Glutamatergic neuron (in vitro differentiated cells): ENCODE measurements at places on chromosomes 5 and 9. TPM values are rescaled to one million over a fixed set of nuclear protein-coding genes. Genes with fewer than 3 reads are reported as not detected.

CENPH gene
- 9.5 TPM for total RNA-seq

CDC20B gene
- 0.34 TPM for total RNA-seq

DNA sequence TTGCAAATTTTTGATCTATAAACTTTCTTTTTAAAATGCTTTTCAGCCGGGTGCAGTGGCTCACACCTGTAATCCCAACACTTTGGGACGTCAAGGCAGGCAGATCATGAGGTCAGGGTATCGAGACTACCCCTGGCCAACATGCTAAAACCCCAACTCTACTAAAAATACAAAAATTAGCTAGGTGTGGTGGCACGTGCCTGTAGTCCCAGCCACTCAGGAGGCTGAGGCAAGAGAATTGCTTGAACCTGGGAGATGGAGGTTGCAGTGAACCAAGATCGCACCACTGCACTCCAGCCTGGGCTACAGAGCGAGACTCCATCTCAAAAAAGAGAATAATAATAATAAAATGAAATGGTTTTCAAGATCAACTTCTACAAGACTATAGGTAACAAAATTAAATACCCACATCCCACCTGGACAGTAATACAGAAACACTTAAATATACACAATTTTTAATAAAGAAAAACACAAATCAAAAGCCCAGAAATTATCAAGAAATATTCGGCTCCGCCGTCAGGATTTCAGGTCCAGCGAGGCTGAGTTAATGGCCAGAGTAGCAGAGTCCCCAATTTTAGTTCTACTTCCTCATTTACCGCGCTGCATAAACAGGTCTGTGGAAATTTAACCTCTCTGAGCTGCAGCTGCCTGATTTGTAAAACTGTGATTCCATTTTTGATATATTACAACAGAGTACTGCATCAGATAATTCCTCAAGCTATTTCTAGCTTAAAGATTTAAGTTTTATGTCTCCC is 4.0 kb downstream of the TUT7 start:
- DNase-seq: no peak
- no peaks in the 10 kb centered on the region for H3K36me3 ChIP-seq
- no peak overlapping the region for H3K4me3 ChIP-seq
- H3K27me3 ChIP-seq: peaks cover 7% of the 10 kb centered on the region
- H3K27ac ChIP-seq: no peak overlapping the region
- H3K4me1 ChIP-seq: peaks cover 10% of the 10 kb centered on the region

- no peak for DNase-seq
- no peak overlapping the region for H3K4me3 ChIP-seq
- H3K27me3 ChIP-seq: no peaks in the 10 kb centered on the region
- H3K27ac ChIP-seq: no peak overlapping the region
- no peaks in the 10 kb centered on the region for H3K36me3 ChIP-seq
These were observed 528.1 kb upstream of the ST8SIA4 start for GRCh38 chr5:101431201-101431600.

- H3K27ac ChIP-seq: no peak overlapping the region
- no peak for DNase-seq
- no peak overlapping the region for H3K4me3 ChIP-seq
- no peaks in the 10 kb centered on the region for H3K4me1 ChIP-seq
These were observed 9.1 kb upstream of the RFK start for GRCh38 chr9:76403352-76403751.
